H1 (cell line): ENCODE measurements at places on chromosomes 6 and 20. TPM values are rescaled to one million over a fixed set of nuclear protein-coding genes. Genes with fewer than 3 reads are reported as not detected.
A peak's percentile ranks its signal among the peaks of the same experiment; 100 is the strongest.

DNA sequence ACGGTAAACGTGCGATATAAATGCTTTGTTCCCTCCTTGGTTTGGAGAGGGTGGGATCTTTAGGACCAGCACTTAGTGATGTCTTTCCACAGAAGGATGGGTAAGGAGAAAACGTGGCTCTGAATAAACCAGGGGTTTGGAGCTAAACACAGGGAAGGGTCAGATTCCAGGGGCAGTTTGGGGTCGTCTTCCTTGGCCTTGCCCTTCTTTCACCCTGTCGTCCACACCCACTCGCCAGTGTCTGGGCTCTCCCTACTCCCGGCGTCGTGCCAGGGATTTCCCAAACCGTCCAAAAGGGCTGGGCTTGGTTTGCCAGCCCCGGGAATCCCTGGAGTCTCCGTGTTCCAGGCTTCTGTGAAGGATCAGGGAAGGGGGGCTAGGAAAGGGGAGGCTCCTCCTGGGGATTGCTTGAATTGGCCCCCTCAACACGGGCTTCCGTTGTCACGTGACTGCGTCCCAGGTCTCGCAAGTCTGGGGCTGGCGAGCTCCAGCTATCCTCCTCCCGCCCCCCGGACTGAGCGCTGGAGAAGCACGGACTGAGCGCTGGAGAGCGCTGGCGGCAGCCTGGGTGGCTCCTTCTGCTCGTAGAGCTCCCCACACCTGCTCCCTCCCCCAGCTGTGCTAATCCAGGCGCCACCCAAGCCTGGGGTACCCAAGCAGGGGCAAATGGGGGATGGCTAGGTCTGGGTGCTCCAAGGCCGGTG is 9.4 kb upstream of the ARMC12 start:
- DNase-seq, result no peak
- H3K36me3 ChIP-seq, result no peaks in the 10 kb centered on the region
- H3K4me1 ChIP-seq, result peaks cover 30% of the 10 kb centered on the region
- no peaks in the 10 kb centered on the region for H3K27me3 ChIP-seq
- peak overlapping the region; percentile 59 for H3K27ac ChIP-seq

GRCh38 chr20:44326391-44327159 is 10.3 kb upstream of the R3HDML start:
- H3K4me3 ChIP-seq, result peak overlapping the region; percentile 7; the same call in 1 of the 2 replicates
- DNase-seq, result peak; percentile 68
- no peaks in the 10 kb centered on the region for H3K4me1 ChIP-seq
- no peak overlapping the region for H3K27ac ChIP-seq

Gene TMEM244
- total RNA-seq, result not detected in 2 replicates

DNA sequence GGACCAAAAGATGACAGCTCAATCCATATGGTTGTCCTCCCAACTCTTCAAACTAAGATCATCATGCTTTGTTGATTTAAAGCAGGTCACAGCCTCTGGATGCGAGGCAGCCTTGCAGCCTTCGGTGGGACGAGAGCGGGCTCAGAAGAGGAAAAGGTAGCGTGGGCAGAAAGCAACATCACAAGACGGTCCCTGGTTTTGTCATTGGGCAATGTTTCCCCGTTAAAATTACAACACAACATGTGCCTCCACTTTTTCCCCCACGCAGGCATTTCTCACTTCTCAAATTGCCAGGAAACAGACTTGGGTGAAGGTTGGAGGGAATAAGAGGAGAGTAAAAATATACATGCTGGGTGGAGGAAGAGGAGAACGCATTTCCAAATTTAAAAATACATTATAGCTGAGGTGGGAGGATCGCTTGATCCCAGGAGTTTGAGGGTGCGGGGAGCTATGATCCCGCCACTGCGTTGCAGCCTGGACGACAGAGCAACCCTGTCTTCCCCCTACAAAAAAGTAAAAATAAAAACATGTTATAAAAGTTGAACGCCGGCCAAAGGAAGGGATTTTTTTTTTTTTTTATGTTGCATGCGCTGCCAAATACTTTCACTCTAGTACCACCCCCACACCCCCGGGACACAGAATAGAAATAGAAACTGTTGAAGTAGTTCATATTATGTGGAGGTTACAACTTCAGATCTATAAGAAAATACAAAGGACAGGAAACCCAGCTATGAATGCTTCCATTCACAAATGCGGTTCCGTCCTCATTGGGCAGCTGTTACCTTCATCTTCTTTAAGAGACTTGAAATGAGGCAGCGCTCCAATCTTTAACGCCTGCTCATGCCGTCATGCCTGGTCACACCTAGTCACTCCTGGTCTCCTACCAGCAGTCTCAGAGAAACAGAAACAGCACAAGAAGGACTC is 13.9 kb upstream of the NAA20 start:
- no peaks in the 10 kb centered on the region for H3K27me3 ChIP-seq
- H3K27ac ChIP-seq, result no peak overlapping the region
- no peaks in the 10 kb centered on the region for H3K4me1 ChIP-seq

Gene SFT2D1
- 50.6 and 52.3 TPM in 2 replicates for total RNA-seq

- H3K4me3 ChIP-seq, result no peak overlapping the region
- no peak for DNase-seq
- no peaks in the 10 kb centered on the region for H3K27me3 ChIP-seq
Observed at GRCh38 chr6:79353226-79353625, 118.7 kb upstream of the HMGN3 start.

- no peak overlapping the region for H3K27ac ChIP-seq
- no peak overlapping the region for H3K4me3 ChIP-seq
- no peaks in the 10 kb centered on the region for H3K27me3 ChIP-seq
- no peak for DNase-seq
Observed at GRCh38 chr6:11224252-11224965, 8.1 kb downstream of the NEDD9 start.

Gene BCAS4
- total RNA-seq, result 21.2 and 21.4 TPM in 2 replicates

Gene B3GAT2
- 1.8 and 1.9 TPM in 2 replicates for total RNA-seq

DNA sequence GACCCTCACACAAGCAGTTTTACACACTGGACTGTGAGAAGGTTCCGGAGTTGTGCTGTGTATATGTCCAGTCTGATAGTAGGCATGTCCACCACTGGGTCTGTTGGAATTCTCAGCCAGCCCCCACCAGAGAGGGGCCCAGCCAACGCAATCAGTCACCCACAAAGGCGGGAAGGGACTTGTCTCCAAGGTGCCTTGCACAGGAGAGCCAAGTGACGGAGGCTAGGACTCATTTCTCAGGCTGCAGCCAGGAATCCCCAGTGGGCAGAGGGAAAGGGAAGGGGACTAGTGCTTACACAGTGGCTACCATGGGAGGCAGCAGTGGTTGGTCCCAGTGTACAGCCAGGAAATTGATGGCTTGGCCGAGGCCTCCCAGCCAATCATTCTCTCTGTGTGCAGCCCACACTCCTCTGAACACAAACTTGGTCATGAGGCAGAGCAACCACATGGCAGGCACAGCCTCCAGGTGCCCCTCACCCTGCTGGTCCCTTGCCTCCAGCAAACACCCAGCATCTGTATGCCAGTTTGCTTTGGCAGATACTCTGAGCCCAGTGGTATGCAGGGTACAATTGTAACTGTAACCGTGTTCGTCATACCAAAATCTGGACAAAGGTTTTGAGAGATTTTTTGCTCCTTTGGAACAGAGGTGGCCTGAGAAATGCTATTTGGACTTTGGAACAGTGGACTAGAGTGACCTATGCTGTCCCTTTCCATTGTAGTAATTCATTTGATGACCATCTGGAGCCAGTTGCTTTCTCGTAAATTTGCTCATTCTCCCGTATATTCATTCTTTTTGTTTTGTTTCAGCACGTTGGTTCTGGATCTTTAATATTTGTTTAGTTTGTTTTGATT is 72.9 kb upstream of the MYL9 start:
- no peak overlapping the region for H3K27ac ChIP-seq
- H3K4me3 ChIP-seq, result no peak overlapping the region
